ENCODE measurements at places on chromosomes 12 and 14. TPM values are rescaled to one million over a fixed set of nuclear protein-coding genes. Genes with fewer than 3 reads are reported as not detected.

The KLHL33 gene
- total RNA-seq = 0.14 TPM

The C14orf180 gene
- not detected for total RNA-seq

The MYF5 gene
- total RNA-seq = not detected

The ACSM4 gene
- not detected for total RNA-seq

The KCNK10 gene
- total RNA-seq = not detected

The AQP5 gene
- not detected for total RNA-seq

The FAM186B gene
- total RNA-seq = 0.30 TPM

The CISTR gene
- not detected for total RNA-seq

The AKAP3 gene
- total RNA-seq = 0.54 TPM

The LYZ gene
- not detected for total RNA-seq

The IRAK3 gene
- not detected for total RNA-seq

The LALBA gene
- not detected for total RNA-seq

The CMA1 gene
- not detected for total RNA-seq

The M6PR gene
- total RNA-seq = 130 TPM

The CLEC4A gene
- total RNA-seq = 0.79 TPM

The HCAR3 gene
- total RNA-seq = not detected

The PZP gene
- not detected for total RNA-seq
